ENCODE measurements at places on chromosomes 12 and 14.

GRCh38 chr14:100775351-100775830, 48.7 kb downstream of the DLK1 start:
- no peak for DNase-seq

DNA sequence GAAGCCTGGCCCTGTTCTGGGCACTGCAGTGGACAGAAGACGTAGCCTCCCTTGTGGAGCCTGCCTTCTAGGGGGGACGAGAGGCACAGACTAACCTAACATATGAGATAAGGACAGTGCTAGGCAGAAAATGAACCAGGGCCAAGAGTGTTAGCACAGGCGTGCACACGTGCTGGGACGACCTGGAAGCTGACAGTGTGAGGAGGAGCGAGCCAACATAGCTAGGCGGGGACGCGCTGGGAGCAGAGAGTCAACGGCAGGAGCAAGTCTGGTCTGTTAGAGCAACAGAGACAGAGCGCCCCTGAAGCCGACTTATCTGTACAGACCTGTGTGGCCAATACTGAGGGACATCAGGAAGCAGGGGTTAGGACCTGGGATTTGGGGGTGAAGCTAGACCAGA, 8.0 kb downstream of the PXMP2 start:
- DNase-seq = no peak

GRCh38 chr12:25347716-25348592, 97.2 kb upstream of the KRAS start:
- DNase-seq = peak; percentile 88

DNA sequence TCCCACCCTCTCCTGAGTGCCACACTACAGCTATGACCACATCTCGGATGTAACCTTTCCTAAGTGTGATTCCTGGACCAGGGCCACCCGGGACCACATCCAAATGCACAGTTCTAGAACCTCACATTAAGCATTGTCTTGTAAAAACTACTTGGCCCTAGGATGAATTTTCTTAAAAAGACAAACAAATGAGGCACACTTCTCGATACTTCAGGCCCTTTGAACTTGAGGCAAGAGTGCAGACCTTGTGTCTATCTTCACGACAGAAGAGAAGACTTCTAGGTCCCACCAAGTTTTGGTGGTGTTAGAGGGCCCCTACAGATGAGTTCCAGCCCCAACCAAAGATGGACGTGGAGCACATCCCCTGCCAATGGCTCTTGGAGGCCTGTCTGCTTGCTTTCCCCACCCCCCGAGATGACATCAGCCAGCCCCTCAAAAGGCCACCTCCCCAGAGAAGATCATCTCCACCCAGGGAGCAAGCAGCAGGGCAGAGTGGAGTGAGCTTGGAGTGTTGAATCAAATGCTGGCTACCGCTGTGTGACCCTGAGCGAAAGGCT, 9.3 kb downstream of the ISCU start:
- DNase-seq = no peak

- peak; percentile 70 for DNase-seq
Measured at GRCh38 chr12:104680070-104680469, 223.3 kb downstream of the CHST11 start.

DNA sequence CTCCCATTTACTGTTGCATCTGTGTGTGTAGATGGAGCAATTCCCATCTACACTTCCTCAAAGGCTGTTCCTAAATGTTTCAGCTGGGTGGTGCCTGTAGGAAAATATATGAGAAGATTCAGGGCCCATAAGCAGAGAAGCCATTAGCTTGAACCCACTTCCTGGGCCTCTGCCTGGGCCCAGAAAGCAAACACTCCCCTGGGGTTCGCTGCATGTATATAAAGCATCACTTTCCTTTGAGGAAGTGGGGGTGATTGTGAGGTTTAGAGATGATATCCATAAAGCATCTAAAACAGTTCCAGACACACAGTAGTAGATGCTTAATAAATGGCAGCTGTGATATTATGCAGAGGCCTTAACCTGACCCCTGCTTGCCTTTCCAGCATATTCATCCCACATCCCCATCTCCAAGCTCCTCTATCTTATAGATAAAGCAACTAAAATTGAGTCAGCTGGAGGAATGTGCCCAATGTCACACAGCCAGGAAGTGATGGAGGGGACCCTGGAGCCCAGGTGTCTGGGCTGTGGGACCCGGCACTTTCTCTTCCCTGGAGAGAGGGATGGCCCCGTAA, 280.0 kb upstream of the CRY1 start:
- DNase-seq = no peak

- DNase-seq = no peak
Measured at GRCh38 chr14:103133210-103134140, 10.2 kb downstream of the TNFAIP2 start.

GRCh38 chr12:75227132-75227531, 17.5 kb upstream of the KCNC2 start:
- no peak for DNase-seq

DNA sequence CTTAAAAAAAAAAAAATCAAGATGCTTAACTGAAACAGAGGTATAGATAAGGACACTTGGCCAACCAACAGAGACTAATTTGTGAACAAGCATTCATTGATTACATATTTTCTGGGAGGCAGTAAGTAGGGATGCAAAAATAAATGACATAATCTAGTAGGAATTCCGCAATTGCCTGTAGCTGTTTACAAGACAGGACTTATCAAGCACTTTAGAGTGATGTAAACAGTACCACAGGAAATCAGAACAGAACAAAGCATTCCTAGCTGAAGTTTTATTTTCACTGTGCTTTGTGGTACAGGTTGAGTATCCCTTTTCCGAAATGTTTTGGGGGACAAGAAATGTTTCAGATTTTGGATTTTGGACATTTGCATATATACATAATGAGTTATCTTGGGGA, 68.2 kb upstream of the FGD4 start:
- no peak for DNase-seq

DNA sequence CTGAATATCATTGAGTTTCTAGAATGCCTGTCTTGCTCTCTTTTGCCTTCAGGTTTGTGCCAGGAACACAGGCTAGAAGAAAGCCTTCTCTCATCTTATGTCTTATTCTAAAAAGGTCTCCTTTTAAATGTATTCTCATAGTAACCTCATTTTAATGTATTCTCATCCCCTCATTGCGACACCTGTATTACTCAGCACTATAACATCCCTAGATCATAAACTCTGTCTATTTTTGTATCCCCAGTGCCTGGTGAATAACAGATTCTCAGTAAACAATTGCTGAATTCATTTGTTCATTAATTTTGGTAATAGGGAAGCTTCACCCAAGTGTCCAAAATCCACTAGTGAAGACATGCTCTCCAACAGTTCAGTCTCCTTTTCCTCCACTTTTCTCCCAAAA, 8.8 kb upstream of the LRRK2 start:
- no peak for DNase-seq

GRCh38 chr12:21655591-21655990, 2.1 kb downstream of the LDHB start:
- DNase-seq = no peak

DNA sequence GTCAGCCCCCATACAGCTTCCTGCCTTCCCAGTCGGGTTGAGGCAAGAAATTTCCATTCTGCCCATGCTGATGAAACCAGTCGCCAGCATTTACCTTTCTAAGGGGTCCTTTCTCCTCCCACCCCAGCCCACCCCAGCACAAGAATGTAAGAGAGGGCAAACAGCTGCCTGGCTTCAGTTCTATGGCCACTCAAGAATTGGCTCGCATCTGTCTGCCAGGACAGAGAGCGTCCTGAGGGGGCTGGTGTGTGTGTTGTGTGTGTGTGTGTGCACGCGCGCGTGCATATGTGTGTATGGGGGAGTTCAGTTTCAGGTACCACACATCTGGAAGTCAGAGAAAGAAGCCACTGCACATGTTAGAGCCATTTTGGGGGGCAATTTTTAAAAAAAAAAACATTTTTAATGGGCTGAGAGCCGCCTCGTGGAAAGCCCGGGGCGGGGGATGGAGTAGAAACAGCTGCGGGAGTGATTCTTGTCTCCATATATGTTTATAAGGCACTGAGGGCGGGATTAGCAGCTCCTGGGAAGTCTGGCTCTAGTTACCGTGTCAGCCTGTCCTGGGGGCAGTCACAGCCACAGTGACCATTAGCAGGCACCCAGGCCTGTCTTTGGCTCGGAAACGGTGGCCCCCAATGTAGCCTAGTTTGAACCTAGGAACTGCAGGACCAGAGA, at the start of gene WNT5B:
WNT5B (plus strand) TSS at position 566 of the 672 bp plus-strand sequence. CDS start 2,124 bp downstream, outside the sequence.
- DNase-seq = no peak

GRCh38 chr14:59961518-59962062, 41.6 kb downstream of the LRRC9 start:
- DNase-seq = no peak

DNA sequence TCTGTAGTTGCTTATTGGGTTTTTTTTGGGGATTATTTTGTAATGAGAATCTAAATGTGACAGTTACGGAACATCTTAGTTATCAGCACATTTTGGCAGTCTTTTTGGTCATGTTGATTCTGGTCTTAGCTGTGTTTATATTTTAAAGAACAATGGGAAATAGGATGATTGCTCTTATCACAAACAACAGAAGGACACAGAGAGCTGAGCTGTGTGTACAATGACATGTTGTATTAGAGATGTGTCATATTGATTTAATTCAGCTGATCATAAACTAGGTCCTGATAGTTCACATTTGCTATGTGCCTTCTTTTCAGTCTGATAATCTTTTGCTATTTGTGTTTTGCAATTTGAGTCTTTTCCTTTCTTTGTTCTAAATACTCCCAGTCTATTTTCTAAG, 781.7 kb downstream of the TRHDE start:
- DNase-seq = no peak

GRCh38 chr12:65300679-65301349, 22.3 kb downstream of the MSRB3 start:
- peak; percentile 9 for DNase-seq

DNA sequence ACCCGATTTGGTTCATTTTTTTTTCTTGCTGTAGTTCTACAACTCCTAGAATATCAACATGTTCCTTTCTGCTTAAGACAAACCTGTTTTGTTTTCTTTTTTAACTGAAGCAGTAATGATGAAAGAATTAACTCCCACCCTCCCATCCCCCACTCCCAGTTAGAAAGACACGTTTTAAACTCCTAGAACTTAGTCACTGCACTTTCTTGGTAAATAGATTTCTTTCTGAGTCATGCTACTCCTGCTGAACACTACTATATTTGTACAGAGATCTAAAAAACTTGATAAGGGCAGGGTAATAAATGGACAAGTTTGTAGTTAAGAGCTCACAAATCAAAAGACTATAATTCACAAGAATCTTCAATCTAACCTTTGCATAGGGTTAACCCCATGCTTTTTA, 118.9 kb upstream of the PTPRB start:
- DNase-seq = no peak

DNA sequence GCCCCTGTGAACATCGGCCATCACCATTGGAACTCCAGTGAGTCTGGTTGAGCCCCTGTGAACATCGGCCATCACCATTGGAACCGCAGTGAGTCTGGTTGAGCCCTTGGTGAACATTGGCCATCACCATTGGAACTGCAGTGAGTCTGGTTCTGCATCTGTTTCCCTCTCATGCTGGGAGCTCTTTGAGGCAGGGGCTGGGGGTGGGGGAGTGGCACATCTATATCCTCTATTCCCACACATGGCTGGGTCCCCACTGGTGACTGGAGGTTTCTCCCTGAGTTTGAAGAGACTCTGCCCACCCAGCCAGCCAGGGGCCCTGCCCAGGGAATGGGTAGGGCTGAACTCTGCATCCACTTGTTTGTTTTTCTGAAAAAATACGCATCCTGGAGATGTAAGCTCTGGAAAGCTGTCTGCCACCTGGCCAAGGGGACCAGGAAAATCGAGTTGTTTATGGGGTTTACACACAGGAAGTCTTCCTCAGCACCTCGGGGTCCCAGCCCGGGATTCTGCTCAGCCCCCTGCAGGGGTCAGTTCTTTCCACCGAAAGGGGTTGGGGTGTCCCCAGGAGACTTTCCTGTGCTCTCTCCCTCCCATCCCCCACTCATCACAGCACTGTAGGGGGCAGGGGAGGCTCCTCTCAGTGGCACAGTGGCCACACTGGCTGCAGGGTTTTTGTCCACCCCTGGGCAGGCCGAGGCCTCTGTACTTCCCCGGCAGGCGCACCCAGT, 170.5 kb upstream of the GSC start:
- no peak for DNase-seq

GRCh38 chr14:97791906-97792305, 994.7 kb downstream of the VRK1 start:
- no peak for DNase-seq

DNA sequence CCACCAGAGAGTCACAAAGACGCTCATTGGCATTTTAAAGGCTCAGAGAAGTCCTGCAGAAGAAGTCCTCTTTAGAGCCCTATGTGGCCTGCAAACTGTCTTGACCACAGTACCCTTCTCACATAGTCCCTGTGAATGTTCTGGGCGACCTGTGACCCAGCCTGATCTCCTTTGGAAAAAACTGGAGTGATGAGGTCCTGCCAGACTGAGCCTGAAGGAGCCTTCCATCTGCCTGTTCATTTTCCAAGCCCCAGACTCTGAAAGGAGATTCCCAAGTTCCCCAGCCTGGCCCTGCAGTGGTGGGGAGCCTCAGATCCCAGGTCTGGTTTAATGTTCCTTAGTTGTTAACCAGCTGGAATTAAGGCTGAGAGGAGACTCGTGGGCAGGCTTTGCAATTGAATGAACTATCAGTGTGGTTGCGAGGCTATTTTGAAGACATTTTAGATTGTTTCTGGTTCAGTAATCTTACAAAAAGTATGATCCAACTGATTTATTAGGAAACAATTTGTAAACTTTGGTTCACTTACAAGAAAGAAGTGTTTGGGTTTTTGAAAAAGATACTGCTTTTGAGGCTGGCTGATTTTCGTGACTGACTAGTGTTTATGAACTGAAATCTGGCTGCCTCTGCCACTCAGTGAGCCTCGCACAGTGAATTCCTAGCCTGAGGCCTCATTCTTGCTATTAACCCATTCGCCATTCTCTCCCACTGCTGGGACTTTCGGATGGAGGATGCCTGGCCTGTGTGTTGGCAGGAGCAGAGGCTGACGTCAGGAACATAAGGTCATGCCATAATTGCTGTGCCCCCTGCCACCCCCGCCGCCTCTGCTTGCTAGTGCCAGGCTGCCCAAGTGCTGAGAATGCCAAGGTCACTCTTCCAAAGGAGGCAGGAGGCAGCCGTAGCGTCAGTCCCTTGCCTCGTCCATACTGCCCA, 249.0 kb downstream of the CACNA1C start:
- DNase-seq = no peak

GRCh38 chr12:87259391-87259790, 769.8 kb downstream of the C12orf50 start:
- no peak for DNase-seq

GRCh38 chr12:66392266-66392915, 90.1 kb downstream of the HELB start:
- DNase-seq = no peak

GRCh38 chr14:90642244-90642717, 173.9 kb downstream of the TTC7B start:
- DNase-seq = no peak

All from Jurkat, Clone E6-1 (cell line).